ENCODE measurements at places on chromosomes 1 and 21.
A peak's percentile ranks its signal among the peaks of the same experiment; 100 is the strongest.

DNA sequence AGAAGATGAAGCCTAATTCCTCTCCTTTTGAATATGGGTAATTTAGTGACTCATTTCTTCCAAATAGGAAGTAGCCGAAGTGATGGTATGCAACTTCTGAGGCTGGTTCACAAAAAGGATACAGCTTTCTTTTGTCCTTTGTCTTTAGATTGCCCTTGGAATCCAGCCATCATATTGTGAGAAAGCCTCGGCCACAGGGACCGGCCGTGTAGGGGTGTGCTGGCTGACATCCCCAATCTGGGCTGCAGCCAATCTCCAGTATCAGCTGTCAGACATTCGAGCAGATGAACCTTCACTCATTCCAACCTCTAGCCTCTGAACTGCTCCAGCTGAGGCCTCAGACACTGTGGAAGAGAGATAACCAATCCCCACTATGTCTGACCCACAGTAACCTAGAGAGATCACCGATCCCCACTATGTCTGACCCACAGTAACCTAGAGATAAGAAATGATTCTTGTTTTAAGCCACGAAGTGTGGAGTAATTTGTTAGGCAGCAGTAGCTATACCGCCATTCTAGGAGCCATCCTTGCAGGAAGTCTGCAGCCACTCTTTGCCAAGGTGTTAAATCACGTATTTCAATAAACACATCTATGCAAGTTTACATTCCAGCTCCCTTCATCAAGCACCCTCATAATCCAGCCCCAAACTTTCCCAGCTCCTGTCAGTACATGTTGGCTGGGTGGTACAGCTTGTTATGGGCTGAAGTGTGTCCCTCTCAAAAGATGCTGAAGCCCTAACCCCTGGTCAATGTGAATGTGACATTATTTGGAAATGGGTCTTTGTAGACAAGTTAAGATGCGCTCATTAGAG is 2.9 kb upstream of the DIP2A start:
- DNase-seq = no peak

DNA sequence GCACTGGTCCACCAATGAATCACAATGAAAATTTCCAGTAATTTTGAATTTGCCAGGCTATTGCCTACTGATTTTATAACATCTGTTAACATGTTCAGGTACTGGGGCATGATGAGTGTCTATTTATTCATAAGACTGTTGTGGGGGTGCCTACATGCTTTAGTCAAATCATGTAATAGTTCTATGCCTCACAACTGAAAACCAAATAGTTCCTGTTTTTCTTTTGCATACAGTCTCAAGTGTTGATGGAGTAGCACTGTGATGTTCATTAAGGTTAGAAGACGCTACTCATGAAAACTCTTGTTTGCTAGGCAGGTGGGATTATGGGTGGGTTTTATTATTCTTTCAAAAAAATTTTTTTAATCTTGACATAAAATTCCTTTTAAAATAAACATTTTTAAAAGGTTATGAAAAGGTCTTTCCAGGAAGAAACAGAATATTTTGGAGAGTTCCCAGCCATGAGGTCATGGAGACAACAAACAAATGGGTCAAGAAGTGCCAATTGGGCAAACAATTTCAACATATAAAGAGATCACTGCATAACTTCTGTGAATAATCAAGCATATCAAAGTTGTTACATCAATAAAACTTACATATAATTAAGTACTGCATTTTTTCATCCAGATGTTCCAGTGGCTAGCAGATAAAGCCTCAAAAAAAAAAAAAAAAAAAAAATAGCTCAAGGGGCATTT is 40.2 kb upstream of the NHLH2 start:
- no peak for DNase-seq

DNA sequence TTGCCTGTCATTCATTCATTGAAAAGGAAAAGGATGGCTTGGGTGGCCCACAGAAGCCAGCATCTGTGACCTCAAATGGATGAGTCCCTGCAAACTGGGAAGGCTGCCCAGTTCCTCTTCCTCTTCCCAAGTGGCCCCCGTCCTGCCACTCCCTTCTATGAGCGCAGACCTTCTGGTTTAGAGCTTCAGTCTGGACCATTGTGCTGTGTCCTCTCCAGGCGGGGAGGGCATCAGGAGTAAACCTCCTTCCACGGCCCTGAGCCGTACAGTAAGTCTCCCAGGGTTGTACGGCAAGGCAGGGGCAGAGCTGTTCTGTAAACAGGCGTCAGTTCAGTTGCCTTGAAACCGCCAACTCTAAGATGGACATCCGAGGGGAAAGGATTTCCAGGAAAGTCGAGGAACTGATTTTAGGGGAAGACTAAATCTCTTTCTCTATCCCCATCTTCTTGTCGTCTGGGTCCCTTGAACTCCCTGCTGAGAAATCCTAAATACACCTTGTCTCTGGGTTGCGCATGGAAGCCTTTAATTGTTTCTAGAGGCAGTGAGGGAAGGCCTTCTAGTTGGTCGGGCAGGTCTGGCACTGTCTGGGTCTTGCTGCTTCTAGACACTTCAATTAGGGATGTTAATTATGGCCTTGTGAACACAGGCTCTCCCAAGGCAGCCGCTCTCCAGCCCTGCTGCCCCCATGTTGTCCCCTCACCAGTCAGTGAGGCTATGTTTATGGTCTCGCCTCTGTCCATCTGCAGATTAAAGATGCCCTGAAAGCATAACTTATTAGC is 22.1 kb downstream of the SOX13 start:
- DNase-seq = no peak

- DNase-seq = no peak
Observed at GRCh38 chr1:79042539-79042938, 36.0 kb upstream of the ADGRL4 start.

- DNase-seq = no peak
Observed at GRCh38 chr1:157399343-157399983, 152.9 kb downstream of the FCRL5 start.

GRCh38 chr1:93186667-93187066 is 6.1 kb downstream of the CCDC18 start:
- DNase-seq = no peak

DNA sequence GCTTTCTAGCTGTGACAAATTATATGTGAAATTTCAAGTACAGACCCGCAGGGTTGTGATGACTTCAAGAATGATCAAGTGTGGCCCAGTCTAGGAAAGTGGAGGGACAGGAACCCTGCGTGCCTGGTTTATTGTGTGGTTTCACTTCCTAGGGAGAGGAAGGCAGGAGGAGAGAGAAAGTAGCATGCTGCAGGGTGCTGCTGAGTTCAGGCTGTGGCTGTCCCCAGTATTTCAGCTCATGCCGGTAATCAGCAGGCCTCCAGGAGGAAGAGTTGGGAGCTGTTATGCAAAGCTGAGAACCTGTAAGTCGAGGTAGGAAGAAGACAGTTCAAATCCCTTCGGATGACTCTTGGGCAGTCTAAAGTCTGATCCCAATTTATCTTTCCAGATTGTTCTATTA is 140.4 kb downstream of the ROR1 start:
- DNase-seq = no peak

DNA sequence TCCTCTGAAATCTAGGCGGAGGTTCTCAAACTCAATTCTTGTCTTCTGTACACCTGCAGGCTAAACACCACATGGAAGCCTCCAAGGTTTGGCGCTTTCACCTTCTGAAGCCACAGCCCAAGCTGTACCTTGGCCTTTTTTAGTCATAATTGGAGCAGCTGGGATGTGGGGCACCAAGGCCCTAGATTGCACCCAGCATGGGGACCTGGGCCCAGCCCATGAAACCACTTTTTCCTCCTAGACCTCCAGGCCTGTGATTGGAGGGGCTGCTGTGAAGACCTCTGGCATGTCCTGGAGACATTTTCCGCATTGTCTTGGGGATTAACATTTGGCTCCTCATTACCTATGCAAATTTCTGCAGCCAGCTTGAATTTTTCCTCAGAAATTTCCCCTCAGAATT is 181.0 kb downstream of the TYW3 start:
- DNase-seq = no peak

DNA sequence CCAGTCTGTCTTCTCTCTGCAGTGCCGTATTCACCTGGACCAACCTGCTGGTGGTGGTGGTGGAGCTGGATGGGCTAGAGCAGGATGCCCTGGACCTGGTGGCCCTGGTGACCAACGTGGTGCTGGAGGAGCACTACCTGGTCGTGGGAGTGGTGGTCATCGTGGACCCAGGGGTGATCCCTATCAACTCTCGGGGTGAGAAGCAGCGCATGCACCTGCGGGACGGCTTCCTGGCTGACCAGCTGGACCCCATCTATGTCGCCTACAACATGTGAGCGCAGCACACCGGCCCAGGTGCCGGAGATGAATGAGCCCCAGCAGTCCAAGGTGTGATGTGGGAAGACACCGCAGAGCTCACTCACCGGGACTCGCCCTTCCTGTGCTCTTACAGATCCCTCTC is 37.5 kb downstream of the S100B start:
- DNase-seq = no peak

GRCh38 chr1:215418876-215419447 is 148.1 kb upstream of the KCTD3 start:
- DNase-seq = no peak

GRCh38 chr1:91864017-91864700 is 21.8 kb downstream of the TGFBR3 start:
- peak; percentile 34 for DNase-seq

DNA sequence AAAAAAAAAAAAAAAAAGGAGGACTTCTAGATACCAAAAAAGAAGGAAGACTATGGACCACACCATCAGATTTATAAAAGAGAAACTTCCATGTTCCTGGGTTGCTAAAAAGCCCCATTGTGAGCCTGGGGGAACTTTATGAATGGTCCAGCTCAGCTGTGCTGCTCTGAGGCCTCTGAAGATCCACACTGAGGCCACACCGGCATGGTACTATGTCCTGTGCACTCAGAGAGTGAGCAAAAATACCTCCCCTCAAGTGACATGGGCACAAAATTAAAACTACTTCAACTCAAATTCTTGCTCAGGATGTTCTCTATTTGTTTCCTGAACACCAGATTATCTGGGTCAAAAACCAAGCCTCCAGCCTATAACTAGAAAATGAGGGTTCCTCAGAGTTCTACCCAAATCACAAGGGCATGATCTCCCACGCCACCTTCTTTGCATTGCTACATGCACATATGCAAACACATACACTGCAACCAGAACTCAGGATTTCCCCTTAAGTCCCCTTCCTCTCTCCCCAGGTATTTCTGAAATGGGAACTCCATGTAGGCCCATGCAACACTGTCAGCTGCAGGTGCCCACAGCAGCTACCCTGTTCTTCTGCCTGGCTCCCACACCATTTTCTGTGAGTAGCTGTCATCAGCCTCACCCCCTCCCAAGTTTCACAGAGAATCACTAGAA is 94.4 kb downstream of the SH3GLB1 start:
- DNase-seq = no peak

DNA sequence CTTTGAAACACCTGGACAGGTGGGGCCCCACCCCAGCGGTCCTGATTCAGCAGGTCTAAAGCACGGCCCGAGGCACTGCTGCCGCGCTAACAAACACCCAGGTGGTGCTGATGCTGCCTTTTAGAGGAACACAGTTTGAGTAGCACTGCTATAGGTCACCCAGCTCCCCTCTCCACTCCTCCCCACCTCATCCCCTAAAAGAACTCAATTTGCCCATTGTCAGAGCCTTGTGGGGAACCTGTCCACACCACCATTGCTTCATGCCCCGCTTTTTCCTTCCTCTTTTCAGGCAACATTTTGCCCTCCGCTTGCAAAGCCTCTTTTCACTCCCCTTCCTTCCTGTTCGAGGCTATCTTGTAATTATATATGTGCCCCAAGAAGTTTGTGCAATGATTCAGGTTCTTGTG is 26.2 kb upstream of the PADI4 start:
- no peak for DNase-seq

DNA sequence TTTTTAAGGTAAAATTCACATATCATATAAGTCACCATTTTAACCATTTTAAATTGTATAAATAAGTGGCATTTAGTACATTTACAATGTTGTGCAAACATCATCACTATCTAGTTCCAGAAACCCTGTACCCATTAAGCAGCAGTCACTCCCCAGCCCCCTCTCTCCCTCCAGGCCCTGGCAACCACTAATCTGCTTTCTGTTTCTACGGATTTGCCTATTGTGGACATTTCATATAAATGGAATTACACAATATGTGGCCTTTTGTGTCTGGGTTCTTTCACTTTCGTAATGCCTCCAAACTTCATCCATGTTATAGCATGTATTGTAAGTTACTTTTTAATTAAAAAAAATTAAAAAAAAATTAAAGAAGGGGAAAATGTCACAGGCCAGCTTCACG is 58.0 kb upstream of the RAB3GAP2 start:
- peak; percentile 73 for DNase-seq

DNA sequence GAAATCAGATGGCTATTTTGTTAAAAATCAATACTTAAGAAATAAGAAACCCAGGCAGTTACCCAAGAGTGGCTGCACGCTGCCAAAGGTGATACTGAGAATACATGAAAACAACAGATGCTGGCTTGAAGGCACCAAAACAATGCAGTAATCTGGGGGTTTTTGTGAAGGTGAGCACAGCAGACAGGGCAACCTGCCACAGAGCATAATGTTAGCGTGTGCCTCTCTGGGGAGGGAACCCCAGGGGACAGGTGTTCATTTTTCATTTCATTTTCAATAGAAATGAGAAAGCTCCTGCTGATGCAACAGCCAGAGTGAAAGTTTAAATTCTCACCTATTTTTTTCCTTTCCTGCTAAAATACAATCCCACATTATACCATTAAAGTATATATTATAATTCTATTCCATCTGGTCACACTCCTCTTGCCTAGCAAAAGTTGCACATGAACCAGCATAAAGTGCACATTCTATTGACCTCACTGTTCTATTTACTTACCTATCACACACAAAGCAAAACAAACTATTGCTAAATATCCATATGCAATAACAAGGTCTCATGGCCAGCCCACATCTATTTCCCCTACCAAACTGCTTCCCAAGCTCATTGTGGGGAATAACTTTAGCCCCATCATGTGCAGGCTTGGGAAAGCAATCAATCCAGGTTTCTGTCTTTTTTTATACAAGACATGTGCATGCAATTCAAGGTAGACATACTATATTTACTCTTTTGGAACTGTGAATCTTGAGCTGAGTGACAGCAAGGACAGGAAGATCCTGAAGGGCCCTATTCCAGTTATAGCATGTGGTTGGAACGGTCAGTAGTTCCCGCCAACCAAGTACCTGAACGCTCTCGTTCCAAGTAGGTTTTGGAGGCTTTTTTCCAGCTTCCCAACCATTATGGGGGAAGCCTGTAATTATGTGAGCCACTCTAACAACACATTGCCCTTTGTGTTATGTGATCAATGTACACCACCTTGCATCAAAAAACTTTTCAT is 173.6 kb downstream of the RERE start:
- DNase-seq = no peak

DNA sequence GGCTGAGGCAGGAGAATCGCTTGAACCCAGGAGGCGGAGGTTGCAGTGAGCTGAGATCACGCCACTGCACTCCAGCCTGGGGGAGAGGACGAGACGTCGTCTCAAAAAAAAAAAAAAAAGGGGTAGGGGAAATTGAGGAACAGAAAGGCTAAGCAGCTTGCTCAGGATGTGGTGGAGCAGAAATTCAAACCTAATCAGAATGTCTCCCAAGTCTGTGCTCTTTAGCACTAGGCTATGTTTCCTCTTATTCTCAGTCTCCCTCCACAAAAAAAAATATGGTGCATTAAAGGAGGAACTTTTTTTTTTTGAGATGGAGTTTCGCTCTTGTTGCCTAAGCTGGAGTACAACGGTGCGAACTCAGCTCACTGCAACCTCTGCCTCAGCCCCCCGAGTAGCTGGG is 114.2 kb downstream of the SLC16A1 start:
- no peak for DNase-seq

- peak; percentile 13 for DNase-seq
Observed at GRCh38 chr1:40862008-40862863, at the start of gene CITED4. Gene CITED4 (minus strand): TSS chr1:40862363. CDS start chr1:40862127, 236 bp downstream.

All from WERI-Rb-1 (cell line).